ENCODE measurements at places on chromosomes 12 and 14. TPM values are rescaled to one million over a fixed set of nuclear protein-coding genes. Genes with fewer than 3 reads are reported as not detected.

The LTBP2 gene
- 0.18 TPM for total RNA-seq

The NKX2-1 gene
- 0.11 TPM for total RNA-seq

The RCOR1 gene
- total RNA-seq = 47.9 TPM

The CCNK gene
- 54.8 TPM for total RNA-seq

The CD163 gene
- total RNA-seq = 0.62 TPM

The KRT7 gene
- 1.4 TPM for total RNA-seq

The EMP1 gene
- total RNA-seq = 0.47 TPM

The KLRC2 gene
- total RNA-seq = not detected

The GLT1D1 gene
- total RNA-seq = 0.04 TPM

The CCDC177 gene
- not detected for total RNA-seq

The SLC25A21 gene
- total RNA-seq = 28.7 TPM

The BCL11B gene
- total RNA-seq = 0.18 TPM

The GPR162 gene
- 1.7 TPM for total RNA-seq
